Stimulated activated CD4-positive, alpha-beta T cell treated with anti-CD3 and anti-CD28 coated beads, Interleukin-1b, Interleukin-23, amount 100 ng/mL, for 1 hour (primary cell): ENCODE measurements at places on chromosomes 2 and 18.

DNA sequence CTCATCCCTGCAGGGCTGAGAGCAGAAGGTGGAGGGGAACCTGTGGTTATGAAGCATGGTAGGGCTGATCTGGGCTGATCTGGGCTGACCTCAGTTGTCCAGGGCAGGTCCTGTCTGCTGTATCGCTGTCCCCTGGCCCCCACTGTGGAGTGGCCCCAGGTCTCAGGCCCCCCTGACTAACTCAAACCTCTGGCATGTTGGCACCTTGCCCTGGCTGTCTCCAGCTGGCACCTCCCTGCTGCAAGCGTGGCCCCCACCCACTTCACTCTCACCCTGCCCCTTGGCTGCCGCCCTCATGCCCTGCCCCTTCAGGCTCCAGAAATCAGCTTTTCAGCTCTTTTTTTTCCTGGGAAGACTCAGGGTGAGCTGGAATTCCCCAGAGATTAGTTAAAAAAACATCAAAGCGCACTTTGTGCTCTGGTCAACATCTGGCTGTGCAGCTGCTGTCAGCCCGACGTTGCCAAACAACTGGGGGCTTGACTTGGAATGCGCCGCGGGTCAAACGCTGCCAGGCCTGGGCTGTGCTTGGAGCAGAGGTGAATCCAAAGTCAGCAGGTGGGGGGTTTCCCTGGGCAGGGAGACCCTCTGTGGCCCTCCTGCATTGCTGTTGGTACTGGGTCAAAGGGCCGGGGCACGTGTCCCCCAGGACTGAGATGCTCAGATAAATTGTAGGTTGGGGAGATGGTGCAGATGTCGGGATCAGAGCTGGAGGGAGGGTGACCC lies 173.8 kb upstream of the HDAC4 start:
- no peak for DNase-seq

DNA sequence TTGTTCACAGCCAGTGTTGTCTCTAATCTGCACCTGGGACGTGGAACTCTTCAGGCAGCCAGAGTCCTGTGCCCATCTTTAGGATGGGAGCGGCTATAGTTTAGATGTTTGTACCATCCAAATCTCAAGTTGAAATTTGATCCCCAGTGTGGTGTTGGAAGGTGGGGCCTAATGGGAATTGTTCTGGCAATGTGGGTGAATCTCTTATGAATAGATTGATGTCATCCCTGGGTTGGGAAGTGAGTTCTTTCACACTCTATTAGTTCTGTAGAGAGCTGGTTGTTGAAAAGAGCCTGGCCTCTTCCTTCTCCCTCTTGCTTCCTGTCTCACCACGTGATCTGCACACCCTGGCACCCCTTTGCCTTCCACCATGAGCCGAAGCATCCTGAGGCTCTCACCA lies 300.9 kb downstream of the TXNL1 start:
- no peak for DNase-seq

DNA sequence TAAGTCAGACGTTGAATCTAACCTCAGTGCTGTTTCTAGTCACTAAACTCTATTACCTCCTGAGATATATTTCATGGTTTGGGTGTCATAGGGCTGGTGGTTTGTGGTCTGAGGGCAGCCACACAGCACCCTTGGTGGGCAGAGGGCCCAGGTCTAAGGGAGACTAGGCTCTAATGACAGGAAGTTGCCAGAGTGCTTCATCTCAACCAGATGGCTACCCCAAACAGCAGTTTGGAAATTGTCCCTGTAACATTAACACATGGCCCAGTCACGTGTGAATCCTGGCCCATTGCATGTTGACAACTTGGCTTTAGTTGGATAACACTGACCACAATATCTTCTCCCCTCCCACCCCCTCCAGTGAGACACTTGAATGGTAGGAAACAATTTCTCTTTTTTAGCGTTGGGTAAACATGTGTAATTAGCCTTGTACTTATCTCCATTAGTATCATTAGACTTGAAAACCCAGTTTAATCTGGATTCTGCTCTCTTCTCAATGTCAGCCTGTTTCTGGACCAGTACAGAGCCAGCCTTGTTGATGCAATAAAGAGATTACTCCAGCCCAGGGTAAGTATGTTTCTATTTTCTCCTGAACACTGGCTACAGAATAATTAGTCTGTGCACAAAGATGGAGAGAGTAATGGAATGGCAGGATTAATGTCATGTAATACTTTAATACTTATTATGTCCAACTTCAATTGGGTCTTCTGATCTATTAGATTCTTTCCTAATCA lies 187.8 kb upstream of the SIX3 start:
- no peak for DNase-seq

GRCh38 chr18:6776188-6776587 lies 46.7 kb downstream of the ARHGAP28 start:
- DNase-seq, result no peak
